ENCODE measurements at places on chromosomes 5 and 9. TPM values are rescaled to one million over a fixed set of nuclear protein-coding genes. Genes with fewer than 3 reads are reported as not detected.
A peak's percentile ranks its signal among the peaks of the same experiment; 100 is the strongest.

- no peak for DNase-seq
Measured at GRCh38 chr9:113591899-113592625, 128.5 kb downstream of the RGS3 start.

DNA sequence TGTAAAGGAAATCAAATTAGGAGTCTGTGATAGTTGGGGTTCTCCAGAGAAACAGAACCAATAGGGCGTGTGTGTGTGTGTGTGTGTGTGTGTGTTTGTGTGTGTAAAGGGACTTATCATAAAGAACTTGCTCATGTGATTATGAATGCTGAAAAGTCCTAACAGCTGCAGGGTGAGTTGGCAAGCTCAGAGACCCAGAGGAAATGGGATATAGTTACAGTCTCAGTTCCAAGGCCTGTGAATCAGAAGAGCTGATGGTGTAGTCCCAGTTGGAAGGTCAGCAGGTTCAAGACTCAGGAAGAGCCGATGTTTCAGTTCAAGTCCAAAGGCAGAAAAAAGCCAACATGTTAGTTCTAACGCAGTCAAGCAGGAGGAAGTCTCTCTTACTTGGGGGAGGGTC lies 214.2 kb downstream of the ELAVL2 start:
- peak; percentile 82 for DNase-seq

- no peak for DNase-seq
Measured at GRCh38 chr9:136045595-136046553, 49.2 kb downstream of the NACC2 start.

- DNase-seq = peak; percentile 38
Measured at GRCh38 chr5:158234323-158235158, 375.6 kb upstream of the CLINT1 start.

DNA sequence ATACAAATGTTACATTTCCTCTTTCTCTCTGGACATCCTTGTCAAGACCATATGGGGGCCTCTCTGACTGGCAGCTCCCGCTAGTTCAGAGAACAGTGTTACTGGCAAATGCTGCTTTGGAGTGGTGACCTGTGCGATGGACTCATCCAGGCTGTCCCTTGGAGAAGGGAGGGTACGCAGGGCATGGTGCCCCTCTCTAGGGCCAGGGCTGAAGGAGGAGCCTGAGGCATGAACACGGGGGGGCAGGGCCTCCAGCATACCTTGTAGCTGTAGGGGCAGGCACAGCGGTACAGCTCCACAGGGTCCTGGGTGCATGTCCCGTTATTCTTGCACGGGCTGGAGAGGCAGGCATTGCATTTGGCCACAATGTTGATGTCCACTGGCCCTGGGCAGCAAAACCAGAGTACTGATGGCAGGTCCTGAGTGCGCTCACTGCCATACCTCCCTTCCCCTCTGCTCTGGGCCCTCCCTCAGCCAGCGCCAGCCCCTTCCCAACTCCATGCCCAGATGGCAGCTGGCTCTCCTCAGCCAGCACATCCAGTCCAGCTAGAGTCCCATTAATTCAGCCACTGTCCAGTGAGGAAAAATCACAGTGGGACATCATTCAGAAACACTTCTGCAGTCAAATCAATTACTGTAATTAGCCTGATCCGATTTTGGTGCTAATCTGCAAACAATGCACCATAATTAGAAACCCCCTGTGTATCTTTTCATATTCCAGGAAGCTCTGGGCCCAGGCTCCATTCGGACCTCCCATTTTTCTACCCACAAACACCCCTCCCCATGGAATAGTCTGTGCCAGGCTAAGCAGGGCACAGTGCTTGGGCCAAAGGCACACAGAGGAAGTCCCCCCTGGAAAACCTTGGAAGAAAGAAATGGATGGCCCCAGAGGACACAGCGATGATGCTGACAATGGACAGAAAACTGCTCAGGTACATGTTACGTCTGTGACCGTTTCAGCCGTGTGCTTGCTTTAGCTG lies 128.8 kb upstream of the PANK3 start:
- no peak for DNase-seq

GRCh38 chr9:93079371-93079770 lies 16.6 kb upstream of the CARD19 start:
- no peak for DNase-seq

GRCh38 chr5:122153774-122154173 lies 24.4 kb downstream of the ZNF474 start:
- peak; percentile 38 for DNase-seq

- peak; percentile 92 for DNase-seq
Measured at GRCh38 chr5:140107312-140108092, 6.4 kb upstream of the PURA start.

DNA sequence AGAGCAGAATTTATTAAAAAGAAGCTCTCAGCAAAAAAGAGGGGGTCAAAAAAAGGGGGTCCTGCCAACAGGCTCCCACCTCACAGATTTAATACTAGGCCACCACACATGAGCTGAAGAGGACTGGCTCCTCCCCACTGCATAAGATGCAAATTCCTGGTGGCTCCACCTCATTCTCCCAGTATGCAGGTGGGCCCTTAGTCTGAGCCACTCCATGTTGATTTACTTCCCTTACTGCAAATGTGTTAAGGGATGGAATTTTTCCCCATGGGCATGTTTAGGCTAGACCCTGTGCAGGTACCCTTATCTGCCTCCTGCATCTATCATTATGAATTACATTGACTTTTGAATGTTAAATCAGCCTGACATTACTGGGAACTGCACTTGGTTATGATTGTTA lies 82.9 kb downstream of the ISOC1 start:
- DNase-seq = no peak

DNA sequence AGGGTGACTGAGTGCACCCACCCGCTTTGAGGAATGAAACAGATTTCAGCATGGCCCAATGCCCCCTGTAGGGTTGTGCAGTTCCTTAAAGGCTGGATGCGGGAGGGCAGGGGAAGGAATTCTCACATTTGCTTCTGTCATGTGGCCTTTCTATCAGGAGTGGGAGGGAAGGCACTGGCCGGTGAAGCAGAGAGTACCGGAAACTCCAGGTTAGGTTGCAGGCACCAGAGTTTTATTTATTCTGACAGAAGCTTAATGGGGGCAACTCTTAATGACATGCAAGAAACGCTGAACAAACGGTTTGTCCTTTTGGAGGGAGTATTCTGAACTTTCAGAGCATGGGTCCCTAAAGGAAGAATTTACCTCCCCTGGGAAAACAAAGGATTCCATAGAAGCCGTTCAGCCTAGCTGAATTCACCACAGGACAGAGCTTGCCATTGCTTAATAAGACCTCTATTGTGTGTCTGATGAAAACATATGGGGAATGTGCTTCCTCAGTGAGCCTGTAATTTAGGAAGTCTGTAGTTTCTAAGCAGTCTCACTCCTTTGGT lies 44.1 kb upstream of the EQTN start:
- DNase-seq = no peak

DNA sequence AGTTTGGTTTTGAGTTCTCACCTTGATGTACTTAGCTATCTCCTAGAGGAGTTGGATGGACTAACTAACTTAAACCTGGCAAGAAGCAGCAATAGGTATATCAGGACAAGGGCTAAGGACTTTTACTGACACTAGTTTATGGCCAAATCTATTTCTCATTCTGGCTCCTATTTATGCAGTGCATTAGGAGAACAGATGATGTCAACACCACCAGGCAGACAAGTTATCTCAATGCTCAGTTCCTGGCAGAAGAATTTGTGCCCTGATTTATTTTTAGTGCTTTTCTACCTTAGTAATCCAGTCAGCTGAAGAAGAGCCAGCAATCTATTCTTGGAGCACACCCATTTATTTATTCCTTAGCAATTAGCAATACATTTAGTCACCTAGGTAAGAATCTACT lies 30.7 kb upstream of the MYOT start:
- no peak for DNase-seq

DNA sequence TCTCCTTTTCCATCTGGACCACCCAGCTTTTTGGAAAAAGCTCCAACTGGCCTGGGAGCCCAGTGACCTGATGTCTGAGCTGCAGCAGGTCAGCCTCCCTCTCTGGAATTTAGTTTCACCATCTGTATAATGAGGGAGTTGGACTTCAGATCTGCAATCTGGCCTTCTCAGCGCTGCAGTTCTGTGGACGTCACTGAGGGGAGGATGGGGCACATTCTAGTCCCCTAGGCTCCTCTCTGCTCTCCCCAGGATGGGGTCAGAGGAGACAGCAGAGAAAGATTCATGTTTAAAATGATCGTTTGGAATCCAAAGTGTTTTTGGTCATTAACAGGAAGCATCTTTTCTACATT lies 10.2 kb downstream of the OR13J1 start:
- no peak for DNase-seq

DNA sequence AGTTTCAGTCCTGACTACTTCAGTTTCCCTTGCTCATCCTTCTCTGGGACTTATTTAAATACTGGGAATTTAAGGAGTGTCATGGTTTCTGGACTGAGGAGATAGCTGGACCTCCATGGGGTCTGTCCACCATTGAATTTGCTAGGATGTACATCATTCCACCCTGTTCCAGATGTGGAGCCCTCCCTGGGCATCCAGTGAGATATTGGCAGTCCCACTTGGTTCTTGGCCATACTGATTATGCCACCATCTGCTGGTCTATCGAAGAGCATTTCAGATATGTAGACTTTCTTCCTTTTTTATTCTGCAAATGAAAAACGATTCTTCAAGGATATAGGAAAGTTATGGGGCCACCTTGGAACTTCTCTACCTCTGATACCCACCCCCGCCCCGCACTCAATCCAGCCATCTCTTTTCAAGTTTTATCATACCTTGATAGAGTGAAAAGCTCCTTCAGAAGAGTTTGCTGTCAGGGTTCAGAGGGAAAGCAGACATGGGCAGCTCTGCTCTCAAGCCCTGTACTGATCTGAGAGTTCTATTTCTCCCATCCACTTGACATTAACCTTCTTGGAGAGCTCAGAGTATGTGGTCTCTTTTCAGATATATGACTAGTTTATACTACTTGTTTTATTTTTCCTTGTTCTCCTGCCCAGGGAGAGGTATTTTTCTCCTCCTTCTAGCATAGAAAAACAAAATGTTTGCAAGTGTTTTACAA lies 490.7 kb upstream of the SGCD start:
- no peak for DNase-seq

GRCh38 chr5:136015966-136016650 lies 12.7 kb upstream of the TGFBI start:
- no peak for DNase-seq

GRCh38 chr5:57947181-57947580 lies 464.6 kb upstream of the ACTBL2 start:
- no peak for DNase-seq

GRCh38 chr9:137467161-137467581 lies 8.0 kb upstream of the NSMF start:
- DNase-seq = no peak

DNA sequence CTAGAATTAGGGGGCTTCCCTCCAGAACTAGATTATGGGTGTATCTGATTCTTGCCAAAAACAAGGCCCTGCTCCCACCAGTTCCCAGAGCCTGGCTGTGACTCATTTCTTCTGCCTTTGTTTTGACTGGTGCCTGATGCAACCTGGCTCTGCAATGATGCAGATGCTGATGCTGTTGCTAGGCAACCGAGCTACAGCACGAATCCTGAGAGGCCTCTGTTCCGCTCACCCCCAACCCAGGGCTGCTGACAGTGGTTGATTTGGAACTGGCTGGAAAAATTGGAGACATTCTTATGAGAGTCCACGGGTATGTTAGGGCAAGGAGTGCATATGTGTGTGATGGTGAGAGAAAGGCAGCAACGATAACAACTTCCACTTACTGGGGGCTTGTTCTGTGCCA lies 100.3 kb downstream of the NSG2 start:
- DNase-seq = peak; percentile 15

The SLC6A19 gene
- total RNA-seq = not detected

The ARL14EPL gene
- 0.17 TPM for total RNA-seq

The PCDHGB3 gene
- 1.5 TPM for total RNA-seq

The NRARP gene
- 0.90 TPM for total RNA-seq

The NUP214 gene
- total RNA-seq = 27.1 TPM

The PGM5 gene
- total RNA-seq = 0.63 TPM

The CFAP77 gene
- total RNA-seq = not detected

The DDX4 gene
- not detected for total RNA-seq

The ARHGEF28 gene
- 12.9 TPM for total RNA-seq

The GALT gene
- total RNA-seq = 15.0 TPM

All from HT1080 (cell line).